ENCODE measurements at places on chromosomes 12 and 14. TPM values are rescaled to one million over a fixed set of nuclear protein-coding genes. Genes with fewer than 3 reads are reported as not detected.

GRCh38 chr12:69875416-69875935 lies 50.4 kb downstream of the MYRFL start:
- no peak for DNase-seq

DNA sequence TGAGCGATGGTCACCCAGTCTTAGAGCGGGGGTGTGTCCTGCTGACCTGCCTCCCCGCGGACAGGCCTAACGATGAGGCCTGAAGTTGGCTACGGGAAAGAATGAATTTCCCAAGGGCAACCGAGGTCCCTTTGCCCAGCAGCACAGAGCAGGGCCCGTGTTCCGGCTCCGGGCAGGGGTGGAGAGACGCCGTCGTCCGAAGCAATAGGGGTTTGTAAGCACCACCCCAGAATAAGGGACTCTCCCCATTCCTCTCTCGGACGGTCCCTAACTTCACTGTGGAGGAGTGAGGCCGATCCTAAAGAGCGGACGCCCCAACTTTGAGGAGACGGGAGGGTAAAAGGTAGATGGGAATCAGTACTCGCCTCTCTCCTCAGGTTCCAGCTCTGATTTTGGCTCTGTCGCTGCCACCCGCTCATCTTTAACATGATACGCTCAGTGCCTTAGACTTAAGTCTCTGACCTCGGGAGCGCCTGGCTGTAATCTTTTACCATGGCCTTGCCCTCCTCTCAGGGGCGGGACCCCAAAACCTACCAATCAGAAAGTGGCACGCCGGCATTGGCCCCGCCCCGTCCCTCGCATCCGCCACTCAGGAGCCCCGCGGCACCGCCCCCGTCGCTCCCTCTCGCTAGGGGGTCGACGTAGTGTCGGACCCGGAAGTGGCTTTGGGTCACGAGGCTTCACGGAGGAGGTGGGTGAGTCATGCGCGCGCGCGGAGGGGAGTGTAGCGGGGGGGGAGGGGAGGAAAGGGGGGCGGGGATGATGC lies at the start of gene DDIT3:
TSS of gene DDIT3 (minus strand) at position 462 of the 766 bp plus-strand sequence. CDS start 3,108 bp downstream, outside the sequence.
- DNase-seq, result peak; percentile 99

DNA sequence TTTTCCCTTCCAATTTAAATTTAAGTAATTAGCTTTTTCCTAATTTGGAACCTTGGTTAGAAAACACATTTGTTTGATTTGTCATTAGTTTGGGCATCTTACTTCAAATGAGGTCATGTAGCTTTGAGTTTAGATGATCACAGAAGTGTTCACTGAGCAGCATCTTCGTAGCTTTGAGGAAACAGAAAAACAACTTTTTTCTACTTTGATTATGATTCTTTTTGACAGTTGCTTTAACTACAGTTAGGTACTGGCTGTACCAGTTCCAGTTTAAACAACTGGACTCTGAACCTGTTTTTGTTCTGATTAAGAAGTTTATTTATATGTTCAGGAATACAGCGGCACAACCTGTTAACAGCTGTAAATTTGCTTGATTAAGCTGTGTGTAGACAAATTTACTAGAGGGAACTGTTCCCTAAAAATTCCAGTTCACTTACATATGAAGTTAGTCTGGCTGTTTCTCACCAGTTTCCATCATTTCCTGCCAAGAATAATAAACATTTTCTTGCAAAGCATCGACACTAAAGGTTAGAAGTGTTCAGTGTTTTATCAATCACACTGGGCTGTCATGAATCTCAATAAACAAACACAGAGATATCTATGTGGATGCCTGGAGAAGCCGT lies 191.9 kb downstream of the RAD51B start:
- no peak for DNase-seq

DNA sequence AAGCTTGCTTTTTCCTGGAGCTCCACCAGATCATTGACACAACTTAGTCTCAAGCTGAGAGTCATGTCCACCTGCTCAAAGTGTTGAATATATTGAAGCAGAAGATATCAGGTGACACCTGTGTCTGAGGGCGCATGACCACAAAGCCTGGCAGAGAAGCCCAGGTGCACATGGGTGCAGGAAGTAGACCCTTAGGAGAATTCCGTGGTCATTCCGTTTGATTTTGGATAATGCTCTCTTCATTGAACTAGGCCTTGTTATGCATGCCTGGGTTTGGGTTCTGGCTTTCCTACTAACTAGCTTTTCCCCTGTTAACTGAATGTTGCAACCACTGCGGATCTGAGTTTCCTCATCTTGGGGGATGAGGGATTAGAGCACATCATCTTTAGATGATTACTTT lies 7.1 kb downstream of the ARHGDIB start:
- no peak for DNase-seq

DNA sequence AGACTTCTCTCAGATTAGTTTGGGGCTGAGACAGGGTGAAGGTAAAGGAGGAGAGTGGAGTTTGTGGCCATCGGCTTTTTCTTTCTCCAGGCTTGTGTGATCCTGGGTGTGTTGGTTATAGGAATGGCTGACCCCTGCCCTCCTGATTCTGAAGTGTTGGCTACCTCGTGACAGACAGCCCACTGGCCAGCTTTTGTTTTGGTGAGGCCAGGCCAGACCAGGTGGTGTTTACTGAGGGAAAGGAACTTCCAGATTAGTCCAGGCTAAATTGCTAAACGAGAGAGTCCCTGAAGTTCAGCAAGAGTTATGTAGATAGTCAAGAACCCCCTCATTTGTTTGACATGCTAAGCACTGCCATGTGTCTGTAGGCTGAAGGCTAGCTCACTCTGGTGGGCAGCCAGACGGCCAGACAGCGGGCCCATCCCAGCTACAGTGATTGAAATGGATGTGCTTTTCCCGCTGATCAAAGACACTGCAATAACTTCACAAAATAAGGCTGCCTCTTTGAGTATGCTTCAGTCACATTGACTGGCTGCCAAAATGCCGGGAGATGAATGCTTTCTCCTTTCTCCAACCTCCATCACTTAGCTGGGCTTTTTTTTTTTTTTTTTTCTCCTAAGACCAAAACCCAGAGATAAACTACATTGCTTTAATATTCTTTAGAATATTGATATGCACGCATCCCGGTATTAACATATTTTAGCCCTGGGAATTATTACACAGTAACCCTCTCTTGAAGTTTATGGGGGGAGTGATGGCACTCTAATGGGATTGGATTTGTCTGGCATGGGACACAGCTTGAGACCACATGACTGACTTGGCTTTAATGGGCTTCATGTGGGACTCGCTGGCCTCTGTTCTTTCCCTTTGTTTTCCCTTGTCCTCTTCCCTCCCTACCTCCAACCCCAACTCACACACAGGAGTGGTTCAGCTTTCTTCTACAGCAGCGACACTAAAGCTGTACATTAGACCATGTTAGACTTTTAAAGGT lies 76.9 kb downstream of the SMOC1 start:
- no peak for DNase-seq

DNA sequence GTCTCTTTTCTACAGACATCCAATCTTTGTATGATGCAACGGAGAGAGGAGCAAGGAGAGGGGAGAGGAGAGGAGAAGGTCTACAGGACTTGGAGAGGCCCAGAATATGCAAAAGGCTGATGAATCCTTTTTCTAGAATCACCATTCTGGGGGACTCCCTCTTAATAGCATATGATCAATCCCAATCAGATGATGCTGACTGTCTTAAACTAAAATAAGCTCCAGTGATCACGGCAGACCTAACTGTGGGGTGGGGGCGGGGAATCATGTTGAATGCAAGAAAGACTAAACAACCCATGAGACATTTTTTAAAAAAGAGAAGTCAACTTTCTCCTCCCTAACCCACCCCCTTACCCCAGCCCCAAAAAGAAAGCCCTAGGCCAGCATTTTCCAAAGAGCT lies 33.4 kb downstream of the BTBD7 start:
- no peak for DNase-seq

DNA sequence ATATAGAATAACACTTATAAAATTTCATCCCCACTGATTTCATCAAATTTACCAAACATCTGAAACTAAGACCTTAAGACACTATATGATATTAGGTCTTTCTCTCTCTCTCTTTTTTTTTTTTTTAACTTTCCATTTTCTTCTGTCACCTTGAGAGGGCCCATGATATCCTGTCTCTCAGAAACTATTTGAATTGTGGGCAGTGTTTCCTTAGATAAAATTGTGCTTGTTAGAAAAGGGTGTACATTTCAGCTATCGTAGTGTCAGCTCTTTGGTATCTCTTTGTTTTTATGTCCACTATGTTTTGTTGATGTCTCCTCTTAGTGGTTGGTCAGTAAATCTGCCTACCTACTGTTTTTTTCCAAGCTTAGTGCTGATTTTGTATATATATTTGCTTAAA lies 23.8 kb downstream of the DNM1L start:
- no peak for DNase-seq

DNA sequence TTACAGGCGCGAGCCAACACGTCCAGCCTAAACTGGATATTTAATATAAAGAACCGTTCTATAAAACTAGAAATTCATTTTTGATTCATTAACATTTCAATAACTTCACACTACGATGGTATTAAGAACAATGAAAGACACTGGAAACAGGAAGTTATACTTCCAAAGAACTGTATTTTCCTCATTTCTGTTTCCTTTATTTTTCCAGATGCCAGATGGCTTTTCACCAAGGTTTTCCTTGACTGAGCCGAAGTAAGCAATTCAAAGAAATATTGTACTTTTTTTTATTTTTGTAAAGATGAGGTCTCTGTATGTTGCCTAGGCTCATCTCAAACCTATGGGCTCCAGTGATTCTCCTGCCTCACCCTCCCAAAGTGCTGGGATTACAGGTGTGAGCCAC lies 28.2 kb downstream of the EEA1 start:
- DNase-seq, result no peak

DNA sequence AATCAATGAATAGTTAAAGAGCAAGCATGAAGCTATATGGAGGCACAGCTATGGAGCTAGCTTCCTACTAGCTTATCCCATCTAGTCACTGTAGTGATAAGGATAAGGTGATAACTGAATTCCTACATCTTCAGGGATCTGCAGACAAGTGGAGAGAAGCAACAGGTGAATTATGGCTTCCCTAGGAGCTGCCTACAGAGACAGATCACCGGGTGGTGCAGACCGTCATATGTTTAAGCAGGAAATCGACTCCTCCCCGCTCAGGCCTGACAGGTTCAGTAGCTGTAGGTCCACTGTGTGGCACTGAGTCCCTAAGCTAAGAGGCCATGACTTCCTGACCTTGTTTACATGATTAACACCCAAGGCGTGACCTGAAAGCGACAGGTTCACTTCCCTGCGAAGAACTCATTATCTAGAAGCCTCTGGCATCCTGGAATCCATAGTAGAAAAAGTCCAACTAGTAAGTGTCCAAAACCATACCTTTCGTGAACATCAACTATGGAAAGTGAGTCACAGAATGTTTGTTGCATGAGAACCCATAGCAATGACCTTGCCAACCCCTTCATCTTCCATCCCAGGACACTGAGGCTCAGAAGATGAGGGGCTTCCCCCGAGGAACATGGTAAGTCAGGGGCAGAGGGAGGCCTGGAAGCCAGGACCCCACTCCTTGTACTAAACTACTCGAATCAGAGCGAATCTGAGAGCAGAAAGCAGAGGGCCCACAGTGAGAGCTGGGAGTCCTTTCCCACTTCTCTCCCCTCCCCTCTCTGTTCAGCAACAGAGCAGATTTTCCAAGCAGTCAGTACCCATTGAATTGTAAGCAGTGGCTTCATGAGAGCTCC lies 75.4 kb upstream of the CCND2 start:
- DNase-seq, result no peak

DNA sequence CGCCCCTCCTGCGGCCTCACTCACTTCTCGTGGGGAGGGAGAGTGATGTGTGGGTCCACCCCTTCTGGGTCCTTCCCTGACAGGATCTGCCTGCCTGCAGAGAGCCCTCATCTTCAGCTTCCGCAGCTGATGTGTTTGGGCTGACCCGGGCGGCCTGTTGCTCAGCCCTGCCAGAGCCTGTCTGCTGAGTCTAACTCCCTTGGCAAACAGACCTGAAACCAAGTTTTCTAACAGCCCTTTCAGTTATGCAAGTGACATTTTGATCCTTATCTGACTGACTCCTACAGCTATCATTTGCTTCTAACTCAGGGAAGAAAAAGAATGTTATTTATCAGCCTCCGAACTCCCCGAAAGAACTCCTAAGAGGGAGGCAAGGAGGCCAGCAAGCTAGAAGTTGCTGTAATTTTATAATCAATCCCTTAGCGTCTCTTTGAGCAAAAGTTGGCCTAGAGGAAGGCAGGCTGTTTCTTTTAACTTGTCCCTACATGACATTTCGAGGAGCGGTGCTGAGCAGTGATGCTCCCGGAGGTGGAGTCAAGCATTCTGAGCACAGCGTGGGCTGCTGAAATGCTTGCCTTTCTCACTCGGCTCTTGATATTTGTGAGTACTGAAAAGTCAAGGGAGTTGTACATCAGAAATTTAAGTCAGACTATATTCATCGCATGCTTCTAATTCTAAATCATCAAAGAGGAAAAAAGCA lies 31.5 kb upstream of the CACNA2D4 start:
- DNase-seq, result no peak

DNA sequence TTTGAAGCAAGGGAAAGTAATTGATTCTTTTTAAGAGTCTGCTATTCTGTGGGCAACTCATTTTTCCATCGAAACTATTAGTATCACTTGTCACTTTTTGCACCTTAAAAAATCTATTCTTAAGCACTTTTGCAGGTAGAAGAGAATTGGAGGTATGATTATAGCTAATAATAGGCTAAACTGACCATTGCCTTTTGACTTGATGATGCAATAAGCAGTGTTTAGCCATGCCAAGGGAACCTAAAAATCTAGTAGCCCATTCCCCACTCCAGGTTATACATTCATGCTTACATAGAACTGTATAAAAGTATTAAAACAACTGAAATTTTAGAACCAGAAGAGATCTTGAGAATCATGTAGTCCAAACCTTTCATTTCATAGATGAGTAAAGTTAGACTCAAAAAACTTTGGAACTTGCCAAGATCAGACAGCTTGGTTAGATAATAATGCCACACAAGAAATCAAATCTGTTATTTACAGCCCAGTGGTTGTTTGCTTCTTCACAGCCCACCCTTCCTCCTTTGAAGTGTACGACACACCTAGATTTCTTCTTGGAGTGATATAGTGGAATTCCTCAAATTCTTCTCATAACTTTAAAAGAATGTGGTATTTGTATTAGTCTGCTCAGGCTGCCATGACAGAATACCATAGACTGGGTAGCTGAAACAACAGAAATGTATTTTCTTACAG lies 21.7 kb upstream of the GARIN2 start:
- DNase-seq, result no peak

- DNase-seq, result no peak
These were observed 40.8 kb downstream of the DUSP16 start for GRCh38 chr12:12521888-12522287.

DNA sequence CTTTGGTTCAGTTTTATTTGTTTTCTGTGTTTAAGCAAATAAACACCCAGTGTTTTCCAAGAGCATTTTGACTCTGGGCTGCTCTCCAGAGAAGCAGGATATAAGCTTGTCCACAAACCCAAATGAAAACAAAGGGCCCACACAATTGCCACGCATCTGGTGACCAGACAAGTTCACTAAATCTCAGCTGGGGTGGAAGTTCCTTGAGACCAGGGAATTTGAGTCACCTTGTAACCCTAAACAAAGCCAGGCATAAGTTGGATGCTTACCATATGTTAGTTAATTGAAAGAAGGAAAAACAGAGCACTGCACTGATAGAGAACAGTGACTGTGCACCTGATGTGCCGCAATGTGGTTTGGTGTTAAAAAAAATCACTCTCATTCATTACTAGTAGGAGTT lies 1.6 kb upstream of the TXNRD1 start:
- no peak for DNase-seq

Gene VCPKMT
- total RNA-seq, result 11.9 TPM

Gene TNFAIP2
- 17.8 TPM for total RNA-seq

Gene PTPRB
- 0.55 TPM for total RNA-seq

Gene UNC79
- total RNA-seq, result 2.6 TPM

Gene NELL2
- total RNA-seq, result 6.1 TPM

Gene MYF5
- total RNA-seq, result not detected

Gene CEP170B
- 49.3 TPM for total RNA-seq

Gene GPR132
- total RNA-seq, result 0.69 TPM

Gene LUM
- total RNA-seq, result 0.16 TPM

Gene AQP6
- total RNA-seq, result not detected

Gene OTOGL
- 0.31 TPM for total RNA-seq
